ENCODE measurements at places on chromosomes 11 and 22. TPM values are rescaled to one million over a fixed set of nuclear protein-coding genes. Genes with fewer than 3 reads are reported as not detected.

DNA sequence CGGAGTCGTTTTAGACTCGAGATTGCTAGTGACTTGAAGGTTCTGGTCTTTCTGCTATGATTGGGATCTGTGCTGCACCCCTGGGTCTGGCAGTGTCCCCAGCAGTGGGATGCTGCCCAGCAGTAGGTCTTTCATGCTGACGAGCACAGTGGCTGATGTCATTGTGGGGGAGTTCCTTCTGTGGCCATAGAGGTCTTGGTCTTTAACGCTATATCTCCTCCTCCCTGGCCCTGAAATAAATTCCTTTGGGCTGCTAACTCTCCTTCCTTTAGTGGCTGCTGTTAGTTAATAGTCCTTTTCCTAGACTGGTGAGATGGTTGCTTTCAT, 136.3 kb downstream of the TEAD1 start:
- no peaks in the 10 kb centered on the region for H3K36me3 ChIP-seq
- peaks cover 71% of the 10 kb centered on the region for H3K4me1 ChIP-seq
- H3K27me3 ChIP-seq: no peaks in the 10 kb centered on the region
- no peak for DNase-seq
- no peak overlapping the region for H3K4me3 ChIP-seq
- H3K27ac ChIP-seq: no peak overlapping the region

- H3K27me3 ChIP-seq: no peaks in the 10 kb centered on the region
- peaks cover 38% of the 10 kb centered on the region for H3K4me1 ChIP-seq
- H3K4me3 ChIP-seq: peak overlapping the region; percentile 82
- DNase-seq: no peak
- H3K36me3 ChIP-seq: peaks cover 7% of the 10 kb centered on the region
Measured at GRCh38 chr11:67504005-67504949, 886 bp downstream of the PITPNM1 start.

GRCh38 chr22:47634347-47634746, 871.9 kb downstream of the TBC1D22A start:
- no peaks in the 10 kb centered on the region for H3K27me3 ChIP-seq
- H3K4me1 ChIP-seq: no peaks in the 10 kb centered on the region
- no peak overlapping the region for H3K4me3 ChIP-seq
- H3K36me3 ChIP-seq: no peaks in the 10 kb centered on the region

DNA sequence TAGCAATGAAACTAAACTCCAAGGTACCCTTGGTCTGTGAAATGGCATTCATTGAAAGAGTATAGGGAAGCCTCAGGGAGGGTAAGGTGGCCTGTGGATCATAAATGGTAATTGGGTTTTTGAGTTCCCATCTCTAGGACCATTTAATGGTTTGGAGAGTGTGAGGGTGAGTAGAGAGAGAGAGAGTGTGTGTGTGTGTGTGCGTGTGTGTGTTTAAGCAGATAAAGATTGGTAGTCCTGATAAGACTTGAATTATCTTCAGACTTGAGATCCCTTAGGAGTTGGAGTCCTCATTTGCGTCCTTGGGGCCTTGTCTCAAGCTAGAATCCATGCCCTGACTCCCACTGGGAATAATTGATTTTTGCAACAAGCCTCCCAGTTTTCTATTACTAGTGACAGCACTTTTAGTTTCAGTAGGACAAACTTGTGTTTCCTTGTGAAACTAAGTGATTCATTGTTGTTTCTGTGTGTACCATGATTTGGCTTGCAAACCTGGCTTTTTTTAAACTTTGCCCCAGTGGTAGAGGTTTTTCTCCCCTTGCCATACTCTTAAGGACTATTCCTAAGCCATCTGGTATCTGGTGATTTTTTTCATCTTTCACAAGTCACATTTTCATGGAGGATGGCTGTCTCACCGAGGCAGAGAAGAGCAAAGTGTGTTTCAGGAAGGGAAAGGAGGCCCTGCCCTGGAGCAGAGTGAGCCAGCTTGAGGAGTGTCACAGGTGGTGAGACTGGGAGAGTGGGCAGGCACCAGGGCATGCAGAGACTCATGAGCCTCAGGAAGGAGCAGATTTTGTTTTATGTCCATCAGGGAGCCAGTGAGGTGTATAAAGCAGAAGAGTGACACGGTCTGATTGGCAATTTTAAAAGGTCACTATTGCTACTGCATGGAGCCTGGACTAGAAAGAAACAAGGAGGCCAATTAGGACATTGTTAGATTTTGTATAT, 26.7 kb downstream of the ALKBH3 start:
- no peak for DNase-seq
- H3K27ac ChIP-seq: no peak overlapping the region

GRCh38 chr11:64318766-64319761, 1.1 kb downstream of the PRDX5 start:
- H3K4me3 ChIP-seq: peak overlapping the region; percentile 92
- H3K36me3 ChIP-seq: peaks cover 21% of the 10 kb centered on the region
- H3K27me3 ChIP-seq: no peaks in the 10 kb centered on the region
- H3K4me1 ChIP-seq: peaks cover 39% of the 10 kb centered on the region
- H3K27ac ChIP-seq: peak overlapping the region; percentile 99
- no peak for DNase-seq

DNA sequence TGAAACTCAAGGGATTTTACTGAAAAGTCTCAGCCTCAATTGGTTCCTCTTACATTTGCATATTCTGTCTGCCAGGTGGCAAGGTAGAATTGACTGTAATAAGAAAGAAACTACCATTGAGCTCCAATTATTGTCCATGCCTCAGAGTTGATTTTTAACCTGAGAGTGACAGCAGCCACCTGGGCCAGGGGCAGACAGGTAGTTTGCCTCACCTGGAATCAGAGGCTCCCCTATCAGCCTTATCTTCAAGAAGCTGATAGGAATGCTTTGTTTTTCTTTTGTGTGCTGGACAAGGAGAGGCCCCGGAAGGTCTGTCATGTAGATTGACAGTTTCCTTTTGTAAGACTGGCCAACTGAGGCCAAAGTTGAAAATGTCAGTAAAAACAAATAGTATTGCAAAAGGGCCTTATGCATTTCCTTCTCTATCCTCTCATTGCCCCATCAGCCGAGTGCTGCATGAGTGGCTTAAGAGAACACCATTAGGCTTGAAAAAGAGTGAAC, 34.1 kb downstream of the CD44 start:
- H3K27me3 ChIP-seq: no peaks in the 10 kb centered on the region
- H3K27ac ChIP-seq: peak overlapping the region; percentile 90
- H3K4me3 ChIP-seq: no peak overlapping the region
- H3K36me3 ChIP-seq: peaks cover 15% of the 10 kb centered on the region

DNA sequence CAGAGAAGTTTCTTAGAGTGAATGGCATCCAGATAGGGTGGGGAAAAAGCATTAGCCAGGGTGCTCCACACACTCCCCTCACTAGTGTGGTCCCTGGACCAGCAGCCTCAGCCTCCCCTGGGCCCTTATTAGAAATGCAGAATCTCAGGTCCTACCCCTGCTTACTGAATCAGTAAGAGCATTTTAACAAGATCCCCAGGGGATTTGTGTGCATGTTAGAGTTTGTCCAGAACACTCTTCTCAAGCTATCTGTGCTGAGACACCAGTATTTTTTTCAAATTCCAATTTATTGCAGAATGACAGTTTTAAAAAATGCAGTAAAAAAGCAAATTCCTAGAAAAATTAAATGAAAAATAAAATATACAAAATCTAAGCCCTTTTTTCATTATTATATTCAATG, 123.1 kb downstream of the MIAT start:
- no peaks in the 10 kb centered on the region for H3K27me3 ChIP-seq
- H3K27ac ChIP-seq: no peak overlapping the region
- H3K4me3 ChIP-seq: no peak overlapping the region
- H3K36me3 ChIP-seq: peaks cover 24% of the 10 kb centered on the region
- H3K4me1 ChIP-seq: peaks cover 20% of the 10 kb centered on the region

GRCh38 chr11:110467556-110467955, 37.8 kb downstream of the FDX1 start:
- no peak overlapping the region for H3K27ac ChIP-seq
- DNase-seq: no peak
- H3K4me3 ChIP-seq: no peak overlapping the region
- peaks cover 11% of the 10 kb centered on the region for H3K36me3 ChIP-seq
- H3K4me1 ChIP-seq: peaks cover 16% of the 10 kb centered on the region

GRCh38 chr11:7413961-7414915, 71.1 kb upstream of the OLFML1 start:
- H3K4me1 ChIP-seq: peaks cover 6% of the 10 kb centered on the region
- peaks cover 6% of the 10 kb centered on the region for H3K27me3 ChIP-seq
- DNase-seq: no peak
- H3K4me3 ChIP-seq: no peak overlapping the region
- H3K27ac ChIP-seq: no peak overlapping the region
- no peaks in the 10 kb centered on the region for H3K36me3 ChIP-seq

- no peak overlapping the region for H3K4me3 ChIP-seq
- H3K27me3 ChIP-seq: peaks cover 23% of the 10 kb centered on the region
- no peaks in the 10 kb centered on the region for H3K36me3 ChIP-seq
- no peak overlapping the region for H3K27ac ChIP-seq
- H3K4me1 ChIP-seq: no peaks in the 10 kb centered on the region
Measured at GRCh38 chr11:33984682-33985389, 66.7 kb upstream of the CAPRIN1 start.

DNA sequence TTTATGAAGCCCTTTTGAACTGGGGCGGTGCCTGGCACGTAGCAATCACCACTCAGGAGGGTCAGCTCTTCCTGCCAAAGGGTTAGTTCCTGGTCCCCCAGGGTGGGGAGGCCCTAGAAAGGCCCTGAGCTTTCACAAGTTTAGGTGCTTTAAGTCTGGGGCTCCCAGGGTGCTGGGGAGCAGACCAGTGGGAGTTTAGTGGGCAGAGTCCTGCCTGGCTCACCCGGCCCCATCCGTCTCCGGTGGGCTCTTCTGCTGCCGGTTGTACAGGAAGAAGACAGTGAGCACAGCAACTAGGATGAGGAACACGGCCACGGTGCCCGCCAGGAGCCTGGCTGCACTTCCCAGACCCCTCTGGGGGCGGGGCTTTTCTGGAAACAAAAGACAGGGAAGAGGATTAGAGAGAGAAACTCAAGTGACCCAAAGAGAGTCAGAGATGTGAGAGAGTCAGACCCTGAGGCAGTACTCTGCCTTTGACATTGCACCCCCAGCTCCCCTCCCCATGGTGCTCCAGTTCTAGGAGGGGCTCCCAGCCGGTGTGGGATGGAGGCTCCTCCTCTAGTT, 89.3 kb downstream of the NECTIN1 start:
- H3K36me3 ChIP-seq: no peaks in the 10 kb centered on the region
- no peaks in the 10 kb centered on the region for H3K4me1 ChIP-seq
- no peak overlapping the region for H3K27ac ChIP-seq
- no peak for DNase-seq
- peaks cover 13% of the 10 kb centered on the region for H3K27me3 ChIP-seq

DNA sequence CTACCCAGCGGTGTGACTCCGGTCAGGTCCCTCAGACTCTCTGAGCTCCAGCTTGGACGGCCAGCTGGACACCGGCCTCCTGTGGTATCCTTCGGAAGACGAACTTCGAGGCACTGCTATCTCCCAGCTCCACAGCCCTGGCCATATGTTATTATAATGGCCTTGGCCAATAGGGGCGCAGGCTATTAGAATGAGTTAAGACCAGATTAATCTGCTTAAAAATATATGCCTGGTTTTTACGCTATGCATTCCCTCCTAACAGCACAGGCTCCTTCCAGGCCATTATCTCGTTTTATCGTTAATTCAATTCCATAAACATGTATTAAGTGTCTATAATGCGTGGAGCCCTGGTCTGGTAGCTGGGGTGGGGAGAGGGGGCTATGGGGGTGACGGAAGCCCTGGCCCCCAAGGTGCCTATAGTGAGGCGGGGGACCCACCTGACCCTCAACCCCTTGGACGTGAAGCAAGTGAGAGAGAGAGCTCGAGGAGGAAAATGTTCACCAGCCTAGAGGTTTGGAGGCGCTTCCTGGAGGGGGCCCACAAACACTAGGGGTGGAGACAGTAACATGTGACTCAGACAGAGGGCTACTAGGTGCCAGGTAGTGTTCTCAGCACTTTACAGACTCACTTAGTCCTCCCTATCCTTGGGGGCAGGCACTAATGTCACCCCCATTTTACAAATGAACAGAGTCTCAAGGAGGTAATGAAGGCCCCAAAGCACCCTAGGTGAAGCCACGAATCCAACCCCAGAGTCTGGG, 37.5 kb upstream of the TCF20 start:
- no peak overlapping the region for H3K4me3 ChIP-seq
- DNase-seq: no peak

GRCh38 chr11:47981667-47982404, 1.5 kb downstream of the PTPRJ start:
- H3K4me3 ChIP-seq: peak overlapping the region; percentile 78
- H3K27me3 ChIP-seq: no peaks in the 10 kb centered on the region
- peaks cover 29% of the 10 kb centered on the region for H3K4me1 ChIP-seq

MYRF gene
- total RNA-seq: 0.47 TPM

B4GALNT4 gene
- 61.0 TPM for total RNA-seq

ACCS gene
- total RNA-seq: 4.5 TPM

TH gene
- 0.89 TPM for total RNA-seq

TPH1 gene
- total RNA-seq: 0.31 TPM

FXYD6 gene
- total RNA-seq: 0.99 TPM

ANO1 gene
- total RNA-seq: not detected

OR2AG1 gene
- not detected for total RNA-seq

Measured in osteocyte (in vitro differentiated cells).